ENCODE measurements at places on chromosomes 4 and X.

- no peak for DNase-seq
Observed at GRCh38 chrX:133390676-133391075, 24.6 kb downstream of the GPC4 start.

DNA sequence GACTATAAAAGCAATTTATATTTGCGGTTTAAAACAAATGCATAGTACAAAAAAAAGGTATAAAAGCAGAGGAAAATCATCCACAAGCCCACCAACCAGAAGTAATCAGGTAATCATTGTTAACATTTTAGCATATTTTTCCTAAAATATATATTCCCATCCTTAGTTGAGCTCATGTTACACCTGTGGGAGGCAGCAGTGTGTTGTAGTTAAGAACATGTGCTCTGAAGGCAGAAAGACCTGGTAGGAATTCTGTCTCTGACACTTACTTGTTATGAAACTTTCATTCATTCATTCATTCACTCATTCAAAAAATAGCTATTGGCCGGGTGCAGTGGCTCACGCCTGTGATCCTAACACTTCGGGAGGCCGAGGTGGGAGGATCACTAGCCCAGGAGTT lies 15.4 kb upstream of the CDKL5 start:
- DNase-seq = no peak

- no peak for DNase-seq
Observed at GRCh38 chr4:188372829-188373228, 233.6 kb downstream of the TRIML1 start.

DNA sequence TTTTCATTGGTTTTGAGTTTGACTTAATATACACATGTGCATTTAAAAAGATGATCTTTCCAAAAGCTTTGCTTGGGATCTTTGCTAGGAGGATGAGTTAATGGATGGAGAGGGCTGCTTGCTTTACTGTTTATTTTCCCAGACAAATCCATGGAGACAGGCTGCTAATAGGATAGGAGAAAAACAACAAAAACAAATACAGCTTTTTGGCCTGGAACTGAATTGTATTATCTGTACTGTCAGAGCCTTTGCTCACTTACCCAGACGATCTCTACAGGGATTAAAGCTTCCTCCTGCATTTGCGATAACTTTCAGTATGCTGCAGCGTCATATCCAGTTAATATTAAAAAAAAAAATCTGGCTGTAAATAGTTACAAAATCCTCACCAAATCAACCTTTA lies 190.8 kb upstream of the NUDT6 start:
- no peak for DNase-seq

DNA sequence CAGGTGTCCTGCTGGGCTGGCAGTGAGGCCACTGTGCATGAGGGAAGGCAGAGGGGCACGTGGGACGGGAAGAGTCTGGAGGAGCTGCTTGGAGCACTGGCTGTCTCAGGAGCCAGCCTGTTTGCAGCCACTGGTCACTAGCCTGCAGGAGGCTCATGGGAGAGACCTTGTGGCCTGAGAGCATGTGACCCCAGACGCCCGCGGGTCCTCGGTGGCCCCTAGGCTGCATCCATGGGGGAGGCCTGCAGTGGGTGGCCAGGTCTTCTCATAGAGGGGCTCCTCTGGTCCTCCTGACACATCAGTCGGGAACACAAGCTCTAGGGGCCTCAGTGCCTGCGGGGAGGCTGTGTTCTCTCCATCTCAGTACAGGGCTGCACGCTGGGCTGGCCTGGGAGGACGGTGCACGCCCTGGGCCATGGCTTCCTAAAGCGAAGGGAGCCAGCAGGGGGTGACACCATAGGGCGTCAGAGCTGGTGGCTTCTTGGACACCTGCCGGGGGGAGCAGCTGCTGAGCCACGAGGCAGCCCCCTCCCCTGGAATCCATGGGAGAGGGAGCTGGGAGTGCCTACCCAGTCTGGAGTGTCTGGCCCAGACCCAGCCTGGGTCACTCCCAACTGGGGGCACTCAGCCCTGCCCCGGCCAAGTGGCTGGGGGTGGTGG lies 12.3 kb downstream of the NAT8L start:
- DNase-seq = no peak

DNA sequence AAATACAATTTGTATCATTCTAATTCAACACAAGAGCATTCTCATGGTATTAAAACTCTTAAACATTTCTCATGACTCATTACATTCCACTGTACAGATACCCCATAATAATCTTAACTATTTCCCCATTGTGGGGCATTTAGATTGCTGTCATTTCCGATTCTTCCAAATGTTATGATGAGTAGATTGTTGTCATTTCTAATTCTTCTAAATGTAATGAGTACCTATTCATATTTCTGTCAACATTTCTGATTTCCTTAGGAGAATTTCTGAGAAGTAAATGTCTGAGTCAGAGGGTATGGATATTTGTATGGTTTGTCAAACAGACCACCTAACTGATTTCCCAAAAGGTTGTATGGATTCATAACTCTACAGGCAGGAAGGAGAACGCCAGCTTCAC lies 8.3 kb downstream of the S100G start:
- DNase-seq = no peak

- DNase-seq = no peak
Observed at GRCh38 chr4:81447566-81448229, 24.0 kb downstream of the RASGEF1B start.

DNA sequence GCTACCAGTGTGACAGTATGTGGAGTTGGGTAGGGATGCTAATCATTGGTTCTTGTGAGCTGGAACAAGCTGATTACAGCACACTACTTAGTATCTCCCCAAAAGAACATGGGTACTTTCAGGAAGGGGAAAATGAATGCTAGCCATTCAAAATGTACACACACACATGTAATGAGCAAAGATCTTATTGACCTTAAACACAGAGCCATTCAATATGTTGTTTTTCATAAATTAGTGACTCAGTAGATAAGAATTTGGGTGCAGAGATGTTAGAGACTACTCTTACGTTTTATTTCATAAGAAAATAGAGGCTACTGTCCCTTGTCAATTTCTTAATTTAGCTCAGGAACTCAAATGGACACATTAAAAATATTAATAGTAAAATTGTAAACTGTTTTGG lies 509.5 kb upstream of the ATOH1 start:
- DNase-seq = no peak

DNA sequence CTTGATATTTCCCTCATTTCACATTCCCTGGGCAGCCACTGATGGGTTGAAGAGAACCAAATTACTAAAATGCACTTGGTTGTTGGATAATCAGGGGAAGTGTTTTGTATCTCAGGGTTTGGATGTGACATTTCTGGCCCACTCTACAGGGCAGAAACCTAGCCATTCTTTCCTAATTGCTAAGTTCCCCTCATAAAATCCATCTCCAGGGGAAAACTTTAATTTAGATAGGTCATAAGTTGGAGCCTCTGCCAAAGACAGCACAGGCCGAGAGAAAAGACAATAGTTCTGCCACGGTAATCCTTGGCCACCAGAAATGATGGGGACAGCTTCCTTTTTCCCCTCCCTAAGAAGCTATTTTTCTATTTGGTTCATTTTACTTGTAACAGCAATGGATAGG lies 192.7 kb upstream of the C1QTNF7 start:
- no peak for DNase-seq

DNA sequence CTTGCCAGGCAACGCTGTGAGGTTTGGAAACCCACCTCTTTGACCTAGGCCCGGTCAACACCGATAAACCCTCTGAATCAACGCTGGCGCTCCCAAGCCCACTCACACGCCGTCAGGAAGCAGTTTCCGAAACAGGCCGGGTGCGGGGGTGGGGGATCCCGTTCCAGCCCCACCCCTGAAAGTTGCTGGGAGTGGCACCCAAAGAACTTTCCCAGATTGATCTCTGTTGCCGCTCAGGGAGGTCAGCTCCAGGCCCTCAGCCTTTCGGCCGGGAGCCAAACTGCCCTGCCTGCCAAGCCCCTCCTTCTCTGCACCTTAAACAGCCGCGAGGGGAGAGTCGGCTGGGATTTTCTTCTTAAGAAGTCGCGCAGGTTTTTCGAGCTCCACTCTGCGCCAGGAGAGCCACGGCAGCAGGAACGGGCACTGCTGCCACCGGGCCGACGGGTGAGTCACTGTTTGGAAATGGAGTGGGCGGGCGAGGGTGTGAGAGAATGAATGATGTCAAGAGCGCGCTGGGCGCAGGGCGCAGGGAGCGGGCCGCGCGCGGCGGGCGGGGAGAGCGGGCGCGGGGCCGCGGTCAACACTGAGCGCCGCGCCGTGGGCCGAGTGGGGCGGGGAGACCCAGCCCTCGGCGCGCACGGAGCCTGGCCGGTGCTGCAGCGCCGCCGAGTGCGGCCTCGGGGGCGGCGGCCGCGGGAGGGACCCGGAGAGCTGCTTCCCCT lies at the start of gene SGMS2:
Gene SGMS2 (plus strand): TSS at position 583 of the 722 bp plus-strand sequence. CDS start 70,622 bp downstream, outside the sequence.
- peak; percentile 86 for DNase-seq

DNA sequence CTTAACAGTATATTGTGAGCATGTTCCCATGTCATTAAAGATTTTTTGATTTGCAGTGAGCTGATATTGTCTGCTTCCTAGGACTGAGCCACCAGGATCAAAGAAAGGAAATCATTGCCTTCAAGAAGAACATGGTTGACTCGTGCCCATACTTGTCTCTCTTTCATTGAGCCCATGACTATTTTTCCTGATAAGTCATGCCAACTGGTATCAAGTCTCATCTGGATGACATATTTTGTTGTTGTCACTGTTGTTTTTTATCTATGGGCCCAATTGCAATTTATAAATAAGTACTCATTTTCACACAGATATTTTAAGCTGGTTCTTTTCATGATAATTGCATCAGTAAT lies 10.2 kb upstream of the RHOH start:
- no peak for DNase-seq
